ENCODE measurements at places on chromosomes 4 and X.

- no peak for DNase-seq
Observed at GRCh38 chr4:116180157-116180601, 905.2 kb downstream of the TRAM1L1 start.

DNA sequence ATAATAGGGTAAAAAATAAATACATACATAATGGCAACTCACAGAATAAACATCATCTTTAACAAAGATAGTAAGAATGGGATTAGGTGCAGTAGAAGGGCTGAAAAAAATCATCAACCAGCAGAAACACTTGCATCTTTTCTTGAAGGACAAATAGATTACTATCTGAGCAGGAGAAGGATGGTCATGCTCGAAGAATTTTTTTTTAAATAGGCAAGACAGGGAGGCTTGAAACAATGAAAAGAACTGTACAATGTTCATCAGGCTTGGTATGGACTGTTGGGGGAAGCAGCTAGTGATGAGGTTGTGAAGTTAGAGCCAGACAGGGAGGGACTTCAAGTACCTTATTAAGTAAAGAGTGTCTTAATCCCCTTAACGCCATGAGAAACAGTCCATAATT lies 167.4 kb upstream of the LDB2 start:
- no peak for DNase-seq

DNA sequence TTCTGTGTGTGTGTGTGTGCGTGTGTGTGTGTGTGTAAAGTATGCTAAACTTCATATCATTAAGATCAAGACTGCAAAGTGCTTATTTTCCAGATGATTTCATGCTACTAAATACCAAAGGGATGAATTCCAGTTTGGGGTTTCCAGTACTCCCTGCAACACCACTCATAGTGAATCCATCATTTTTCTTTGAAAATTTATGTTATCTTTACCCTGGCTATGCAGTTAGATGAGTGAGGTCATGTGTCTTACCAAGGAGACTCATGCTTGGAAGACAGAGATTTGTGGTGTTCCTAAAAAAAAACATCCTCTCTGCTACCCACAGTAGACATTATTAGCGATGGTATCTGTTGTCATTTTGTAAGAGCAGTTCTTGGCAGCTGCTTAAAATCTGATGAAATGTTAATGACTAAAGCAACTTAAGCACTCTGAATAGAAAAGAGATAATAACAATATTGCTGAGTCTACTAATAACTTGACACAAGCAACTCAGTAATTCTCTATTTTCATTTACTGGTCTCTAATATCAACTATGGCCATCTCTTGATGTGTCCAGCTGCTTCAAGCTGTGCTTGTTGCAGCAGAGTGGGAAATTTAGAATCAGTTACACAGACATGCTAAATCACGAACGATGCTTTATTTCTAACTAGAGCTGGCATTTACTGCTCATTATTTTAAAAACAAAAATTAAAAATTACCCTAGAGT lies 1953.0 kb upstream of the IGFBP7 start:
- DNase-seq = no peak

DNA sequence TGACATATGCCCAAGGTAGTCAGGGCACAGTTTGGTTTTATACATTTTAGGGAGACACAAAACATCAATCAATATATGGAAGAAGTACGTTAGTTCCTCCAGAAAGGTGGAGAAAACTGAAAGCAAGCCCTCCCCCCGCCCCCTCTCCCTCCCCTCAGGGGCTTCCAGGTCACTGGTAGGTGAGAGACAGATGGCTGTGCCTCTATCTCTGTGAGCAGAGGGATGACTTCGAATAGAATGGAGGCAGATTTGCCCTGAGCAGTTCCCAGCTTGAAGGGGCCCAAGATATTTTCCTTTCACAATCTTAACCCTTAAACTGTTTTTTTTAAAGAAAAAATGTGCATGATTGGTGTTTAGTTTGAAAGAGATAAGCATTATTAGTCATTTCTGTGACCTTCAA lies 114.0 kb downstream of the PCDH10 start:
- no peak for DNase-seq

- DNase-seq = no peak
Observed at GRCh38 chr4:54607521-54607920, 50.2 kb upstream of the KIT start.

GRCh38 chr4:140085062-140085622 lies 68.8 kb downstream of the MAML3 start:
- no peak for DNase-seq

DNA sequence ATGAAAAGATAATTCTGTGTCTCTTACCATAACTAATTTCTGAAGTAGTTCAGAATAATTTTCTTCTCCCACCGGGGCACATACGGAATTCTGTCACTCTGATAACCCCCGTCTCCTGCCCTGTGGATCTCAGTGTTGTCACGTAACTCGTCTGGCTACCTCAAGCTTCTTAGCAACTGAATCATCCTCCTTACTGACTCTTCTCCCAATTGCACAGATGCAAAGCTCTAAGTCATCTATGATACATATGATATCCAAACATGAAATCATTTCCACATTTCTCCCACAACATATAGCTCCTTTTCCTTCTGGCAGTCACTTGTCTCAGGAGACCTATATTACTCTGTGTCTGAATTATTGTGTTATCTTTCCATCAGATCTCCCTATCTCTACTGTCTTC lies 1043.1 kb upstream of the TENM3 start:
- DNase-seq = no peak

DNA sequence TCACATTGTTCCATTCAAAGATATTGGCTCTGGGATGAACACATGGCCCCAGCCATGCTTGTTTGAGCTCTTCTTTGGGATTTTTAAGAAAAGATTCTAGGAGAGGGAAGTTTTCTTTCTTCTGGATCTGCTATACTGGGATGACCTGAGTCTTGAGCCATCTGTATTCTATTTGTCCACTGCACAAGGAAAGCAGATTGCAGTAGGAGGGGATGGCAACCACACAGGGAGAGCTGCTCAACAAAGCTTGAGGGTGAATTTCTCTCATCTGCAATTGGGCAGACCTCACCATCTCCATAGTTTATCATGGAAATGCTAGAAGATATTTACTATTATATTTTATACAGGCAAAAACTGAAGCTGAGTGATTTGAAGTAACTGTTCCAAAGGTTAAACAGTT lies 34.3 kb downstream of the ADH7 start:
- DNase-seq = no peak

DNA sequence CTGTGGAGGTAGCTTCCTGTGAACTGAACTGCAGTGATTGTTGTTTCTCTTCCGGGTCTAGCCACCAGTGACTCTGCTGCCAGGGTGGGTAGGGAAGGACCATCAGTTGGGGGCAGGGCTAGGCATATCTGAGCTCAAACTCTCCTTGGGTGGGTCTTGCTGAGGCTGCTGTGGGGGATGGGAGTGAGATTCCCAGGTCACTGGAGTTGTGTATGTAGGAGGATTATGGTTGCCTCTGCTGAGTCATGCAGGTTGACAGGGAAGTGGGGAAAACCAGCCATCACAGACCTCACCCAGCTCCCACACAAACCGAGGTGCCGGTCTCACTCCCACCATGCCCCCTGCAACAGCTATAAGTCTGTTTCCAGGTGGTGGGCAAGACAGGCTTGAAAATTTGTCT lies 1937.8 kb downstream of the PCDH7 start:
- DNase-seq = no peak

- no peak for DNase-seq
Observed at GRCh38 chr4:180150818-180151217, 2092.4 kb upstream of the TENM3 start.

- peak; percentile 48 for DNase-seq
Observed at GRCh38 chr4:145098675-145099037, 545 bp downstream of the ABCE1 start.

GRCh38 chr4:3488820-3489219 lies 25.7 kb downstream of the DOK7 start:
- DNase-seq = no peak

- no peak for DNase-seq
Observed at GRCh38 chr4:185020293-185020808, 2.1 kb downstream of the HELT start.

- DNase-seq = no peak
Observed at GRCh38 chr4:110975338-110975737, 352.5 kb upstream of the PITX2 start.

- no peak for DNase-seq
Observed at GRCh38 chrX:10032147-10032546, 65.0 kb downstream of the CLDN34 start.

DNA sequence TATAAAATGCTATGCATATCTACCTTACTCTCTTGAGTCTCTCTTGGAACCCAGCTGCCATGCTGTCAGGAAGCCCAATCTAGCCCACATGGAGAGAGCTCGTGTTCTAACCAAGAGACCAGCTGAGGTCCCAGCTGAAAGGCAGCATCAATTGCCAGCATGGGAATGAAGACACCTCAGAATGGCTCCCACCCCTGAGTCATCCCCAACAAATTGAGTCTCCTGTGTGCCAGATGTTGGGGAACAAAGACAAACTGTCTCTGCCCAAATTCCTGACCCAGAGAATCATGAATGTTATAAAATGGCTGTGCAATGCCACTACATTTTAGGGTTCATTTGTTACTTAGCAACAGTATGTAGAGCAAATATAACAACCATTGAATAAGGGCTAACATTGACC lies 105.2 kb upstream of the STX18 start:
- peak; percentile 50 for DNase-seq

GRCh38 chr4:74437866-74438265 lies 7.1 kb upstream of the AREG start:
- DNase-seq = no peak

GRCh38 chr4:181364504-181364903 lies 878.7 kb upstream of the TENM3 start:
- no peak for DNase-seq

DNA sequence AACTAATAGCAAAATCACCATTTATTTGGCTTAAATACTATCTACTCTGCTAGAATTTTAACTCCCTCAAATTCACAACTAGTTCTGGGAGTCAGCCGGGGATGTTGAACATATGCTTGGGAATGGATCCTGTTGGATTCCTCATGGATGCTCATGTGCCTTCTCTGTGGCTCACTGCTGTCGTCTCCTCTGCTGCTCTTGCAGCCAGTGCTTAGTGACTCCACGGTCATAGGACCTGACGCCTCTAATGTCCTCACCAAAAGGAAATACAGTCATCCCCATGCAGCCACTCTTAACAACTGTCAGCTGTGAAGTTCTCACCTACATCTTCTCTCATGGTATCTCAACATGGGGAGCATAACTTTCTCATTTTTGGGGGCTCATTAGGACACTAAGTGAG lies 59.4 kb downstream of the HMGB2 start:
- no peak for DNase-seq

DNA sequence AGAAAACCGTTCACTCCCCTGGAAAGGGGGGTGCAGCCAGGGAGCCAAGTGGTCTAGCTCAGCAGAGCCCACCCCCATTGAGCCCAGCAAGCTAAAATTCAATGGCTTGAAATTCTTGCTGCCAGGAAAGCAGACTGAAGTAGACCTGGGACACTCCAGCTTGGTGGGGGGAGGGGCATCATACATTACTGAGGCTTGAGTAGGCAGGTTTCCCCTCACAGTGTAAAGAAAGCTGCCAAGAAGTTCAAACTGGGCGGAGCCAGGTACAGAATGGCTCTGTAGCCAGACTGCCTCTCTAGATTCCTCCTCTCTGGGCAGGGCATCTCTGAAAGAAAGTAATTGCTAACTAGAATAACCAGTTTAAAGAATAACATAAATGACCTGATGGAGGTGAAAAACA lies 372.3 kb upstream of the F9 start:
- no peak for DNase-seq

DNA sequence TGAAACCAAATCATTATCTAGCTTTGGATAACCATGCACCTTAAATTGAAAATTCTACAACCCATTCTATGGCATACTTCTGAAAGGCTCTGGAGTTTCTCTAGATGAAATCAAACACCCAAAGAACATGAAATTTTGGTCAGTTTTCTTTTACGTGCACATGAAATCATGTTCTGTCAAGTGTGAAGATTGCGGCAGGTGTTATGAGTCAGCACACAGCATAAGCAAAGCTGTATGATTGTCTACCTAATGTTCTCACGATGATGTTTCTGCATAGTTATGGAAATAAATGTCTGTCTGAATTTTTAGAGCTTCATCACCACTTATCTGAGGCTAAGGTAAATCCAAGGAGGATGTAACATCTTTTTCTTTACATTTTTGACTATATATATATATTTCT lies 495.3 kb downstream of the IL1RAPL1 start:
- DNase-seq = no peak

DNA sequence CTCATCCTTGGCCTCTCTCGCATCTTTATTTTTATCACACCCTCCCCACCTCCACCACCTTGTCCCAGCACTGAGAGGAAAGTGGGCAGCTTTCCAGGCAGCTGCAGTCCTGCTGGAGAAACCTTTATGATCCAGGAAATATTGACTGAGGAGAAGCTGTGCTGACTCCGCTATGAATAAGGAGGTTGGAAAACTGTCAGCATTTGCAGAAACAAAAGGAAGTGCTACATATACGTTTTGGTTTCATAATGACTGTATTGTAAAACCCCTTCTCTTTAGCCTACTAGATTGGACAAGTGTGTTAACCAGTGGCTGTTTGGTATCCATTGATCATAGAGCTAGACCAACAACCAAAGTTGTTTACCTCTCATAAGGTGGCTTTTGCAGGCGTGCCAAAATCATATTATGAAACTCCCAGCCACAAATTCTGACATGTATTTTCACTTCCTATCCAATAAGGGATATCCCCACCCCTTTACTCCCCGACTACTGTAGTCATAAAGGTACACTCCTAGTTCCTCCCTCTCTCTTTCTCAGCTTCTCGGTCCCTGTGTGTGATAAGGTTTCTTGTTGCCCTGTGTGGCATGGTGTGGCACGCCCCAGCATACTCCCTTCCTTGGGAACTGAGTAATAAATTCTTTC lies 88.4 kb downstream of the GPR143 start:
- DNase-seq = no peak

DNA sequence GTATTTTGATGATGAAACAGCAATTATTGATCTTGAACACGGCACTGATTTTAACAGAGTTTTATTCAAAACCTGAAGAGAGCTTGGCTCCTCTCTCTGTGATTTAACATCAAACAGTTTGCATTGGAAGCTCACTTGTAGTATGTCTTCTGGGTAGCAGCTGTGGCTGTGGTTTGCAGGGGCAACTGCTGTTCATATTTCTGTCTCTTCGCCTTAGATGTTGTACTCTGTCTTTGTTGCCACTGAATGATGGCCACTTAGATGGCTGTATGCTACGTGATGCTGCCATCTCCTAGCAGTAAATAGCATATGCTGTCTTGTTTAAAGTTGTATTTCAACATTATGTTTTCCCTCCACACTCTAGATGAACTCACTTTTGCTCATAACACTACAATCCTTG lies 1743.0 kb upstream of the TENM3 start:
- no peak for DNase-seq

Data from HCEC 1CT (cell line).